Stimulated activated CD4-positive, alpha-beta T cell treated with anti-CD3 and anti-CD28 coated beads, TNF-alpha, amount 100 ng/mL, for 24 hours (primary cell): ENCODE measurements at places on chromosomes 12 and 14.

GRCh38 chr14:105500726-105501101 lies 9.7 kb downstream of the TEDC1 start:
- DNase-seq: no peak

DNA sequence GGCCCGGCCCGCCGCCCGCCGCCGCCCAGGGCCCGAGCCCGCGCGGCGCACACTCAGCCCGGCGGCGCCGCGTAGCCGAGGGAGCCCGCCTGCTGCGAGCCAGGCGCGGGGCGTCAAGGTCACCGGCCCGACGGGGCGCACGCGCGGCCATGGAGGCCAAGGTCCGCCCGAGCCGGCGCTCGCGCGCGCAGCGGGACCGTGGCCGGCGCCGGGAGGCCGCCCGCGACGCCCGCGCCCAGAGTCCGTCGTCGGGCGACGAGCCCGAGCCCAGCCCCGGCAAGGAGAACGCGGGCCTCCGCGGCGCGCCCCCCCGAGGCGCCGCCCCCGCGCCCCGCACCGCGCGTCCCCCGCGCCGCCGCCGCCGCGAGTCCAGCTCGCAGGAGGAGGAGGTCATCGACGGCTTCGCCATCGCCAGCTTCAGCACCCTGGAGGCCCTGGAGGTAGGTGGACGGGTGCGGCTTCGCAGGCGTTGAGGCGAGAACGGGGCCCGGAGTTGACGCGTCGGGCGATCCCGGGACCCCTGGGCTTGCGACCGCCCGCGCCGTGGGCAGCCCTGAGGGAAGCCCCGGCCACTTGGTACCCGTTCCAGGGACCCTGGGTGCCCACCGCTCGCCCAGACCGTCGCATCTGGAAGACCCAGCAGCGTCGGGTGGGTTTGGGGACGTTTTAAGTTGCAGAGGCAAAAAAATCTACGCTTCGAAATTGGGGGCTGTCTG lies 629 bp downstream of the FBRSL1 start:
- DNase-seq: no peak

- no peak for DNase-seq
Observed at GRCh38 chr14:55936691-55937090, 181.5 kb upstream of the PELI2 start.

- DNase-seq: no peak
Observed at GRCh38 chr14:70995211-70995610, 88.0 kb downstream of the PCNX1 start.

GRCh38 chr12:81992461-81992860 lies 233.3 kb upstream of the PPFIA2 start:
- DNase-seq: no peak

DNA sequence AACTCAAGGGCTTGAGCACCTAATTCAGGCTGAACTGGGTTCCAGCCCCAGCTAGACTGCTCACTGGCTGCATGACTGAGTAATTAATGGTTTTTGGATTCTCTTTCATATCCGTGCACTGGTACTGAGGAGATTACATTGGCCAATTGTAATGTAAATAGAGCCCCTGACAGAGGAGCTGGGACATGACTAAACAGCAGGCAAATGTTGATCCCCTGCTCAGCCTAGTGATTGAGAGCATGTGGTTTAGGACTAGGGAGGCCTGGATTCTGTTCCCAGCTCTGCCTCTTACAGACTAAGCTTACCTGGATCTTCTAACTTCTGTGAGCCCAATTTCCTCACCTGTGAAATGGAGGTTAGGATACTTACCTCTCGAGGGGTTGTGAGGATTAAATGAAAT lies 204.3 kb downstream of the ESR2 start:
- DNase-seq: no peak

- no peak for DNase-seq
Observed at GRCh38 chr14:94288610-94289465, 4.2 kb downstream of the SERPINA10 start.

- DNase-seq: no peak
Observed at GRCh38 chr12:2629051-2629450, 165.7 kb upstream of the FKBP4 start.

DNA sequence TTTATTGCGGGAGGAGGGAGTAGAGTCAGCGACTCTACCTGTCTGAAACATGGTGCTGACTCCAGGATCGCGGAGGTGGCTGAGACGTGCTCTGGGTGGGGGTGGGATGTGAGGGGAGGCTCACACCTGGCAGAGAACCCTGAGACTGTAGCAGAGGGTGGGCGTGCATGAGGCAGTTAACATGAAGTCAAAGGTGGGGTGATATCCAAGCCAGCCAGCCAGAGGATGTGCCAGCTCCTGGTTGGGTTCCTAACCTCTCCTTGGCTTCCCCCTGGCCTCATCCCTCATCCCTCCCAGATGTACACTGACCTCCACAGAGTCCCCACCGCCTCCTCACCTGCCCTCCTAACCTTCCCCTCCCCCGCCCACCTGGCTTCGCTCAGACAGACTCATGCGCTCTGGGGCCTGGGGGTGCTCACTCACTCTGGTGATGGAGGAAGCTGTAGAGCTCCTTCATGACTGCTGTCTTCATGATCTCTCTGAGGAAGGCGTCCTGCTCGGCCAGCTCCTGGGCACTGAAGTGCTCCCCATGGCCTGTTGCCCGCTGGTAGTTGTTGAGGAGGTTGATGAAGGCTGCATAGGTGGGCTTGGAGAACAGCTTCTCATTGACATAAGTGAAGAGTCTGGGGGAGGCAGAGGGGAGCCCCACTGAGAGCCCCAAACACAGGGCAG lies 9.3 kb downstream of the ENDOU start:
- no peak for DNase-seq

DNA sequence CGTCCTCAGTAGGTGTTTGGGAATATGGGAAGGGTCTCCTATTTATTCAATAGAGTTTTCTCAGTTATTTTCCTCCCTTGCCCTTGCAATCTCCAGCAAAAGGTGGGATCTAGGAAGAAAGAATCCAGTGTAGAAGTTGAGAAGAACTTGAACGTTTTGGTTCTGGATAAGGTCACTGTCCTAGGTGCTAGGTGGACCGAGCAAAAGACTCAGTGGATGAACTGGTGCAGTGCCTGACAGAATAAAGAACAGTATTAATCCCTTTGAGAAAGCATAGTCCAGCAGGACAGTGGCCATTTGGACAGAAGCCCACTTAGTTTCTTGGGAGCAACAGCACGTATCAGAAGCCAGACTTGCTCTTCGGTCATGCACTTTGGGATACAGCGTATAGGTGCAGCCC lies 32.7 kb upstream of the LRTM2 start:
- no peak for DNase-seq

DNA sequence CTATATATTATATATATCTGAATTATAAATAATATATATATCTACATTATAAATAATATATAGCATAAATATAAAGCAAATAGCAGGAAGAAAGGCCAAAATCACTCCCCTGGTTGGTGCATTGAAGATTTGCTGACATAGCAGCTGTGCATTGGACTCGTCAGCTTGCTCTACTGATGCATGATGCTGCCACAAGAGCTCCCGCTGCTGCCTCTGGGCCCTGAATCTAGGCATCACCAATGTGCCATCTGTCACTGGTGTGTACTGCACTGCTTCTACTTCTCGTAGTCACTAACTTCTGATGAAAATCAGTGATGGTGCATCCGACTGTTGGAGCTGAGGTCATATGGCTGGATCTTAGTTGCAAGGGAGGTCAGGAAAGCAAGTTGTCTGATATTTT lies 205.0 kb downstream of the ADAMTS20 start:
- DNase-seq: no peak

GRCh38 chr12:40819436-40820108 lies 127.3 kb downstream of the CNTN1 start:
- DNase-seq: no peak
